NCI-H524 (cell line): ENCODE measurements at places on chromosomes 12 and 14.

- DNase-seq = no peak
Observed at GRCh38 chr12:100539202-100539601, 34.3 kb upstream of the GAS2L3 start.

- DNase-seq = no peak
Observed at GRCh38 chr14:60195179-60195810, 30.1 kb upstream of the DHRS7 start.

DNA sequence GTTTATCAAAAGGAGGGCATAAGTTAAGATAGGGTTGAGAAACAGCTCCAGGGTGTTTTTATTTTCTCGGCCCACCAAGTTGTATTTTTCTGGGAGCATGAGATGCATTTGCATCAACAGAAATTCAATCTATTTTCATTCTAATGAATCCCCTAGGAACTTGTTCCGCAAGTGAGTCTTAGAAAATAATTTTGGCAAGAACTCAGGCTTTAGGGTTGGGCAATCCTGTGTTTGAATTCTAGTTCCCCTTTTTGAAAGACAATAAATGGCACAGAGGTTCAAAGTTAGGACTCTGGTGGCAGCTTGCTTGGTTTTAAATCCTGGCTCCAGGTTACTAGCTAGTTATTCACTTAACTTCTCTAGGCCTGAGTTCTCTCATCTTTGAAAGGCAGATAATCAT is 23.7 kb downstream of the SLC5A8 start:
- no peak for DNase-seq

DNA sequence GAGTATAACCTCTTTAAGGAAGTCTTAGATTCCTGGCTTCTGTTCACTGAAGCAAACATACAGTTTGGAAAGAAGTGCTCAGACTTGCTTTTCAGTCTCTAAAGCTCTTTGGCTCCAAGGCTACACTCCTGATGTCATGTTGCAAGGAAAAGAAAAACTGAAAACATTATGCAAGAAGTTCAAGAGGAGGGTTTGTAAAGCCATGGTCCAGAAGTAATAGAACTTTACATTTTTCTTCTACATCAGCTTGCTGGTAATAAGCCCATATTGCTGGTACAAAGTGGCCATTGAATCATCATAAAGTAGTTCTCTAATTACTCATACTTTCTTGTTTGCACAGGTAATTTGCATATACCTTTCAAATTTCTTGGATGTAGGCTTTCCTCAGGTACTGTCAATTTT is 83.6 kb downstream of the BBS10 start:
- DNase-seq = no peak

GRCh38 chr12:29264424-29264823 is 115.3 kb downstream of the FAR2 start:
- DNase-seq = no peak

DNA sequence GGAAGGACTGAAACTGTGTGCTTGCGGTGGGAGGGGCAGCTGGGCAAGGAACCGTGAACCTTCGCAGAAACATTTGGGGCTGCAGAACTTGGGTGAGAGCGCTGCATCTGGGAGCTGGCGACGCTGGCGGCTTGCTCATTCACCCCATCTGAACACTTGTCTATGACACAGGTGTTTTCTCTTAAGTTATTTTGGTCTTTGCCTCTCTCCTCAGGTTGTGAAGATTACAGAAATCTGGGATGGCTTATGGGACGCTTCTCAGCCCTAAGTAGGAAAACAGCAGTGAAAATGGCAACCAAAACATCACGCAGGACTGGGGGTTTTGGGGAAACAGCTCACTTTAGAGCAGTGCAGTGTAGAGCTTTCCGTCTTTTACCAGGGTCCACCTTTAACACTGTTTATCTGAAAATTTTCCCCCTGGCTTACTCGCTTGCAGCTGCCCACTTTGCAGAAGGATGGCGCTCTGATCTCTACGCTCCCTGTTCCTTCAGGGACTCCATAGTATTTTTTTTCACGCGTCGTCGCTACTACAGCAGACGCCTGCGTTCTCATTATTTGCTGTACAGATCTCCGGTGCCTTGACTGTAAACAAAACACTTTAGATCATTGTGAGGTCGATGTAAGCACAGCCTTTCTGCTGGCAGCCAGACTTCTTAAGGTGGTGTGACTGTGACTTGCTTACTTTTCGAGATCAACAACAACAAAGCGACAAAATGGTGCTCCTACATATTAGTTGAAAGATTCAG is 2.7 kb upstream of the CDKN1B start:
- DNase-seq = no peak

GRCh38 chr12:95522692-95523091 is 28.6 kb downstream of the USP44 start:
- DNase-seq = no peak

DNA sequence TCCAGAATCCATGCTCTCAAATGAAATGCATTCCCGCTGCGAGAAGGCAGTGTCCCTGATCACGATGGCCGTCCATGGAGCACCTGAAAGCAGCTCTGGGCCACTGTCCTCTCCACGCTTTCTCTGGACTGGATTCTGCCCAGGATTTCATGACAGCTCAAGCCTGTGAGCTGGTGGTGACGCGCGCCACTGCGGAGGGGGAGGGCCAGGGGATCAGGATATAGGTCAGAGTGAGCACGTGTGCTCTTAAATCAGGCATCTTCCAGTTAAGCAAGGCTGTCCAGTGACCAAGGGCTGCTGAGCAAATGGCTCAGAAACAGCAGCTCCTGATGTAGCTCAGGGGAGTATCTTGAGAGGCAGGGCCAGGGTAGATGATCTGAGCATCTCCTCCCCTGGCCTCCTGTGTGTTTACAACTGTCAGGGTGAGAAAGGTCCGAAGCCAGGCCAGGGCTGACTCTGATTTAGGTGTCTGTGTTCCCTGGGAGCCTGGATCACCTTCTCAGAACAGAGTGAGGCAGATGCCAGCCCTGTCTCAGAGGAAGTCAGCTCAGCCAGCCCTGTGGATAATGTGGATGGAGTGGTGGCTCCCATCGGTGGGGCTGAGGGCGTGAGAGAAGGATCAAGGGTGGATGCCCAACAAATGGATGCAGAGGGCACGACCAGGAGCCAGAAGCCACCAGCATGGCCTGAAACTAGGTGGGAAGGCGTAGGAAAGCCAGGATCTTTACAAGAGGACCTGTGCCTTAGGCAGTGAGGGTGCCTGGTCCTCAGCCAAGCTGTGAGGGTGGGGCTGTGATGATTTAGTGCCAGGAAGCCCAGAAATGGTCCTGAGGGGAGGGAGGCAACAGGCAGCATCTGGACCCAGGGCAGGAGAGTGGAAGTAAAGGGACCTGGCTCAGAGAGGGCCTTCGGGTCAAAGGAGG is 55.3 kb downstream of the ELK3 start:
- no peak for DNase-seq

- DNase-seq = peak; percentile 90
Observed at GRCh38 chr14:60169722-60170121, 4.5 kb upstream of the DHRS7 start.

- DNase-seq = no peak
Observed at GRCh38 chr14:76424359-76424758, 48.4 kb downstream of the ESRRB start.

- DNase-seq = peak; percentile 72
Observed at GRCh38 chr14:86299994-86300393, 770.0 kb downstream of the FLRT2 start.

- no peak for DNase-seq
Observed at GRCh38 chr12:89980236-89980635, 271.6 kb upstream of the ATP2B1 start.

- no peak for DNase-seq
Observed at GRCh38 chr12:64387197-64387816, 3.3 kb downstream of the C12orf56 start.

DNA sequence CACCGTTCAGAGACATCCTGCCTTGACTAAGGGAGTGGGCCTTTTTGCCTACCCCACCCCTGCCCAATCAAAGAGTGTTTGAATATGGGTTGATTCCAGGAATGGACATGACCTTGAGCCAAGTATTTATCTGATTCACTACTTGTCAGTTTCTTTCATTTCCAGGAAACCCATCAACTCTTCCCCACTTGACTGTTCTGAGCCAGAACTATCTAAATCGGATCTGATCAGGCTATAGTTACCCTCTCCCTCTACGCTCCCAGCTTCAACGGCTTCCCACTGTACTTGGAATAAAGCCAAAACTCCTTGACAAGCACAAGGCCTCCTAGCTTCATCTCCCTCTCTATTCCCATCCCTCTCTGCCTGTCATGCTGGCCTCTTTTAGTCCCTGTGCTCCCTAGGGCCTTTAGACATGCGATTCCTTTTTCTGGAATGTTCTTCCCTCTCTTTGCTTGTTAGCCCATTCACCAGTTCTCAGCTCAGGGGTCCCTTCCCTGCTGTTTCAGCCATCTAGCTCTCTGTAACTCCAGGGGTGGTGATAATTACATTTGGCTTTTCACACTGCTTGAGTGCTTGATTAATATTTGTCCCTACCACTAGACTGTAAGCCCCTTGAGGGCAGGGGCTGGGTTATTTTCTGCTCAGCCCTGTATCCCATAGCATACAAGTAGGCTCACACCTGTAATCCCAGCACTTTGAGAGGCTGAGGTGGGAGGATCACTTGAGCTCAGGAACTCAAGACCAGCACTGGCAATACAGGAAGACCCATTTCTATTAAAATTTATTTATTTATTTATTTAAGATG is 5.5 kb upstream of the ITPK1 start:
- DNase-seq = peak; percentile 30

GRCh38 chr12:48119834-48120195 is 651 bp downstream of the PFKM start:
- no peak for DNase-seq

- DNase-seq = peak; percentile 66
Observed at GRCh38 chr14:39430762-39431415, 1.3 kb downstream of the FBXO33 start.

DNA sequence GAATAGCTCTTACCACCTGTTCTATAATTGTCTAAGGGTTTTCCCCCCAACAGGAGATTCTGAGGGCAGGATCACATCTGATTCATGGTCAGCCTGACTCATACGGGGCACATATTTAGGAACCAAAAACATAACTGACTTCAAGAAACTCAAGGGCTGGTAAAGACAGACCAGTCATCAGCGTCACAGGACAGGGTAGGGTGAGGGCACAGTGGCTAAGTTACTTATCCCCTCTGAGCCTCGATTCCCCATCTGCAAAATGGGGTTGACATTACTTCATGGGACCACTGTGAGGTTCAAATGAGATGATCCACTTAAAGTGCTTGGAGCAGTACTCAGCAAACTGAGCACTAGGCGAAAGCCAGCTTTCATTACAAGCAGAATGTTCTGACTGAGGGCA is 606 bp downstream of the CINP start:
- DNase-seq = no peak

- DNase-seq = no peak
Observed at GRCh38 chr12:101207086-101207780, 2.8 kb downstream of the SLC5A8 start.

DNA sequence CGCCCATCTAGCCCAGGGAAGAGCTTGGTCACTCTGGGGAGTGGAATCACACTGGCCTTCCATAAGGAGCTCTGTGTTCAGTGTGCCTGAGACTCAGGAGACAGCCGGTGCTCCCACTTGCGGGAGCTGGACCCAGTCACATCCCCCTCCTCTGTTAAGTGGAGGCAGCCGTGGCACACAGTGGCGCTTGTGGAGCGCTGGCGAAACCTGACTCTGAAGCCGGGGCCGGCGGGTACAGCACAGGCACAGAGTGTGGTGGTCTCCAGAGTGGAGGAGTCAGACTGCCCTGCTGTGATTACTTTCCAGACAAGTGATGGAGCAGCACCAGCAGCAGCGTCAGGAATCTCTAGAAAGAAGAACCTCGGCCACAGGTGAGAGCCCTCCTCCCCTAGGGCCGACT is 33.0 kb downstream of the DEGS2 start:
- no peak for DNase-seq

GRCh38 chr14:85907536-85907935 is 377.6 kb downstream of the FLRT2 start:
- DNase-seq = no peak

GRCh38 chr12:4947253-4947652 is 37.5 kb downstream of the KCNA1 start:
- DNase-seq = no peak

DNA sequence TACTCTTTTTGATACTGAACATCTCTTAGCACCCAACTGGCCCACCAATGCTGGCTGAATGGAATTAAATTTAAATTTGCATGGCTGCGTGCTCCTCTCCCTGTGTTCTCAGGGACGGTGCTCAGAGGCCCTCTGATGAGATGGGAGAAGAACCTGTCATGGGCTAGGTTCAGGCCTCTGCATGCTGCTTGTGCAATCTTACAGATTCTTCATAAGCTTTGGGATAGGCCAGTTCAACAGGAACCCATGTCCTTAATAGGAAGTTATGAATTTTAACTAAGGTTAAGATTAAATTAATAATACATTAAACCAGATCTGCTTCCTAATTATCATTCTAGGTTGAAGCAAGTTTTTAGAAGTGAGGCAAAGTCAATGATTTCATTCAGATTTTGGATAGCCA is 119.7 kb upstream of the LRIG3 start:
- DNase-seq = no peak

- DNase-seq = no peak
Observed at GRCh38 chr12:127984386-127985055, 282.4 kb upstream of the TMEM132C start.

- no peak for DNase-seq
Observed at GRCh38 chr14:84477996-84478395, 1051.9 kb upstream of the FLRT2 start.

DNA sequence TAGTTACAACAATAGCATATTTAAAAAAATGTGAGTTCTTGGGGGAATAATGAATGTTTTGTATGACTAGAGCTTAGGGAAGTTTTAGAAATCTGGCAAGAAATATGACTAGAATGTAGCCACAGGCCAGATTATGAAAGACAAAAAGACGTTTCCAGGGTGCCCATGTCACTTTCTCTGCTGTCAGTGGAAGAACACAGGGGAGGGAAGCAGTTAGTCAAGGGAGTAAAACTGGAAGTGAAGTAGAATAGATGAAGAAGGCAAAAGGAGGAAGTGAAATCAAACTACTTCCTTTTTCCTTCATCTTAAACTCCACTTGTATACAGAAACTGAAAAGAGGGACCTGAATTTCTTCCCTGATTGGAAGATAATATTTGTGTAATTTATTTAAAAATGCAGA is 81.2 kb upstream of the ATP2B1 start:
- no peak for DNase-seq

- no peak for DNase-seq
Observed at GRCh38 chr12:32049956-32050355, 56.7 kb upstream of the BICD1 start.

DNA sequence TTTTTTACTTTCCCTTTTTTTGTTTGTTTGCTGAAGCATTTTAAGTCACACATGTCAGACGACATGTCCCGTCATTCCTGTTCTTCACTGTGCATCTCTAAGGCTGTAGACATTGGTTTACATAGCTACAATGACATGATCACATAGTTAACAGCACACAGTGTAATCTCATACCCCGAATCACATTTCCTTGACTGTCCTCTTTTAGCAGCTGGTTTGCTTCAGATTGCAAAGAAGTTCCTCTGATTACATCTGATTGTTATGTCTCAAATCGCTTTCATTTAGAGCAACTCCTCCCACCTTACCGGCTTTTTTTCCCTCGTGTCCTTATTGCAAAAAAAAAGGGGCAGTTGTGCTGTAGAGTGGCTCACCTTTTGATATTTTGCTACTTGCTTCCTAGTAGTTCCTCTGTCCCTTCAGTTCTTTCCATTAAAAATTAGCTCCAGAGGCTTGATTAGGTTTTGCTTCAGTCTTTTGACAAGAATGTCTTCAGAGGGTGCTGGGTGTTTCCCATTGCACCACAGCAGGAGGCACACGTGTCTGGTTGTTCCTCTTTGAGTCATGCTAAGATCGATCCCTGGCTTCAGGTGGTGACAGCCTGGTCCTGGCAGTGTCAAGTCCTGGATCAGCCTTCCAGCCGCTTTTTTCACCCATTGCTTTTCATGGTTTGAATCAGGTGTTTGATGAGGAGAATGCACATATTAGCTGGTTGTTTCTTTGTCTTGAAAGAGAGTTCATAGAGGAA is 35.0 kb downstream of the ZNF664 start:
- DNase-seq = no peak
